ENCODE measurements at places on chromosomes 2 and 18.

GRCh38 chr2:197516393-197516761, 511 bp downstream of the MOB4 start:
- no peak for DNase-seq

- DNase-seq, result no peak
Observed at GRCh38 chr18:335733-336132, 67.9 kb upstream of the THOC1 start.

- DNase-seq, result no peak
Observed at GRCh38 chr2:171964308-171964707, 35.4 kb upstream of the METAP1D start.

- DNase-seq, result no peak
Observed at GRCh38 chr2:241858206-241859016, at the start of gene PDCD1. TSS of gene PDCD1 (minus strand) at chr2:241858894. CDS start at chr2:241858838, 56 bp downstream.

- no peak for DNase-seq
Observed at GRCh38 chr2:179247318-179248023, 17.2 kb downstream of the SESTD1 start.

- no peak for DNase-seq
Observed at GRCh38 chr2:218798767-218799504, 17.0 kb downstream of the CYP27A1 start.

Measured in neural crest cell (in vitro differentiated cells).